ENCODE measurements at places on chromosomes 1 and 21. TPM values are rescaled to one million over a fixed set of nuclear protein-coding genes. Genes with fewer than 3 reads are reported as not detected.

The APCS gene
- polyA plus RNA-seq = not detected

DNA sequence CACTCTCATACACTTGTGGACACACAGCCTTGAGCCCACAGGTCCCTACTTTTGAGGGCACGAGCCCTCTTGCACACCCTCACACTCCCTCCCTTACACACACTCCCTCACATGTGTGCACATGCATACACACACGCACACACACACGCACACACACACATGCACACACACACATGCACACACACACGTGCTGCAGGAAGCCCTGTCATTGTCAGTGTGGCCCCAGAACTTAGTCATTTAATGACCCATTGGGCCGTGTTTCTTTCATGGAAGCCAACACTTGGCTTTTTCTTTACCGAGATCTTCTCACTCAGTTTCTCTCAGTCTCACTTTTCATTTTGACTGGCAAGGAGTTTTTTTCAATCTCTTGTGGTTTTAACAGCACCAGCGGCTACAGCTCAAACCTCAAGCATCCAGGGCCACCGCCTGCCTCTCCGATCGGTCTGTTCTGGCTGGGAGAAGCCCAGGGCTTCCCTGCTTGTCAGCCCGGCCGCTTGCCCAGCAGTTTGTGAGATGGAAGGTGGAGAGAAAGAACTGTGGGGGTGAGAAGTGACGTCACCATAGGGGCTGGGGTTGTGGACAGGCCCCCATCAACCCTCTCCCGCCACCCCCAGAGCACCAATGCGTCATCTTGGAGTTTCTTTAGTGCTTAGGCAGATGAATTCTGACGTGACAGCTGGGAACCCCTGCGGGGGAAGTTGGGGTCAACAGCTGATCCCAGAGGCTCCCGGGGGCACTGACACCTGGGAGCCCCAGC lies 15.8 kb upstream of the TNFRSF8 start:
- H3K4me1 ChIP-seq = no peaks in the 10 kb centered on the region
- no peak overlapping the region for H3K4me3 ChIP-seq
- H3K36me3 ChIP-seq = no peaks in the 10 kb centered on the region
- H3K27ac ChIP-seq = no peak overlapping the region
- no peaks in the 10 kb centered on the region for H3K27me3 ChIP-seq

DNA sequence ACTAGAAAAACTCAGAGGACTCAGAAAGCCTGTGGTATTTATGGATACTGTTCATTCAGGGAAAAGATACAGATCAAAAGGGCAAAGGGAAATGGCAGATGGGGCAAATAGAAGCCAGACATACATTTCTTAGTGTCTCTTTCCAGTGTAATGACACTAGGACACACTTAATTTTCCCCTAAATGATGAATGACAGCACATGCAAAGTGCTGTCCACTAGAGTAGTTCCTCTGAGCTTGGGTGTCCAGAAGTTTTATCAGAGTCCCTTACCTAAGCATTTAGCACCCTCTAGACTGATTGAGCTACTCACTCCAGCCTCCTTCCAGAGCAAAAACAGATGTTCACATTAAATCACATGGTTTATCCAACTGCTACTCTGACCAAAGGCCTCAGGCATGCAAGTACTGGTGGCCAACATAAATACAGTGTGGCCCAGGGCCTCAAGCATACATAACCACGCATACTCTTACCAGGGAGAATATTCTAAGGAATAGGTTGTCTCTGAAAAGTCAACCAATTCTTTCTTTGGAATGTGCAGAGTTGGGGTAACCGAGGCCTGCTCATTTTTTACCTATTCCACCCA lies 166.9 kb downstream of the NCAM2 start:
- peaks cover 3% of the 10 kb centered on the region for H3K4me1 ChIP-seq
- no peaks in the 10 kb centered on the region for H3K36me3 ChIP-seq
- H3K4me3 ChIP-seq = no peak overlapping the region
- DNase-seq = no peak
- H3K27me3 ChIP-seq = no peaks in the 10 kb centered on the region

DNA sequence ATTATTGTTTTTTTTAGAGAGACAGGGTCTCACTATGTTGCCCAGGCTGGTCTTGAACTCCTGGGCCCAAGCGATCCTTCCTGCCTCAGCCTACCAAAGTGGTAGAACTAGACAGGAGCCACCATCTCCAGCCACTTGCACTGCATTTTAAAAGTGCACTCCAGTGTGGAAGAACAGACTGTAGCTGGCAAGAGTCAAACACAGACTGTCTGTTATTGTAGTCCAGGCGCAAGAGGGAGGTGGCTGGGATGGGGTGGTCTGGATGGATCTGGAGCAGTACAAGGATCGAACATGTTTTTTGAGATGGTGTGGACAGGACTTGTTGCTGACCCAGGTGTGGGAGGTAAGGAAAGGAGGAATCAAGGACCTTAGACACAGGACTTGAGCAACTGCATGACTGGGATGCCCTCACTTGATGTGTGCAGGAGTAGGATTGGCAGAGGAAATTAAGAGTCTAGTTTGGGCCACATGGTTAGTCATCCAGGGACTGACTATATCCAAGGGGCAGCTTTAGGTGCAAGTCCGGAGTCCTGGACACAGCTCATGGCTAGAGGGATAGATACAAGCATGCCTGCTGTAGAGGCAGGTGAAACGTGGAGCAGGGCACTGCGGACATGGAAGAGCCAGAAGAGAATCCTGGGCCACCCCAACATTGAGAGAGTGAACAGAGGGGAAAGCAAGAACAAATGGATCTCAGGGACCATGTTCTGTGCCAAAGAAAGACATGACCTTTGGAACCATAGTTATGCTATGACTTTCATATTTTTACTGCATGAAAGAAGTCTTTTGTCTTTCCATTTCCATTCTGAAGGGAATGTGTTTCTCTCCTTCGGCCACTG lies 42.0 kb downstream of the ELK4 start:
- DNase-seq = no peak
- H3K27me3 ChIP-seq = no peaks in the 10 kb centered on the region
- H3K27ac ChIP-seq = no peak overlapping the region
- no peaks in the 10 kb centered on the region for H3K4me1 ChIP-seq

DNA sequence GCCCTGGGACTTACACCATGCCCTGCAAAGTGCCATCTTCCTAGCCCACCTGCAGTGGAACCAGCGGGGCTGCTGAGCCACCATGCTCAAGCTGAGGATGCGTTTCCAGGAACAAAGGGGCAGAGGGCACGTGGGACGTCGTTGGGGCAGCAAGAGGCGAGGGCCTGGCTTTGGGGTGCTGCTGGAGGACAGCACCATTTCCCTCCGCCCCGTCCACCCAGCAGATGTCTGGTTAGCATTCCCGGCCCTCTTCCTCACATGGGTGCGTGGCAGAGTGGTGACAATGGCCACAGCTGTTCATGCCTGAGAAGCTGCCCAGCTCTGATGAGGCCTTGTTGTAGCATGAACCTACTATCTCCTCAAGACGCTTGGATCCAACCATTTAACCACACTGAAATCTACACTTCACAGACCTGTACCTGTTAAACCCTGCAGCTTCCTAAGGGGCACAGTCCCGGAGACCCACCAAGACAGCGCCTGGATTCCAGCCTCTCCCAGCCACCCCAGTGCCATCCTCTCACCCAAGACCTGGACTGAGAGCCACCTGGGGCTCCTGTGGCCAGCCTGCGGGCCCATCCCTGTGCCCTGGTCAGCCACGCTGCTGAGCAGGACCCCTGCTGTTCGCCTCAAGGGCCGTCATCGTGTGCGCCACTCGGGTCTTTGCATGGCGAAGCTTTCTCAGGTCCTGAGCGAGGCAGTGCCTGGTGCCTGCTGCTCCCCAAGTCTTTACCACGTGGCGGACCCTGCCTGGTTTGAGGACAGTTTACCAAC lies 33.2 kb downstream of the SLC45A1 start:
- no peak overlapping the region for H3K27ac ChIP-seq
- peaks cover 37% of the 10 kb centered on the region for H3K36me3 ChIP-seq
- no peaks in the 10 kb centered on the region for H3K27me3 ChIP-seq
- no peak overlapping the region for H3K4me3 ChIP-seq

DNA sequence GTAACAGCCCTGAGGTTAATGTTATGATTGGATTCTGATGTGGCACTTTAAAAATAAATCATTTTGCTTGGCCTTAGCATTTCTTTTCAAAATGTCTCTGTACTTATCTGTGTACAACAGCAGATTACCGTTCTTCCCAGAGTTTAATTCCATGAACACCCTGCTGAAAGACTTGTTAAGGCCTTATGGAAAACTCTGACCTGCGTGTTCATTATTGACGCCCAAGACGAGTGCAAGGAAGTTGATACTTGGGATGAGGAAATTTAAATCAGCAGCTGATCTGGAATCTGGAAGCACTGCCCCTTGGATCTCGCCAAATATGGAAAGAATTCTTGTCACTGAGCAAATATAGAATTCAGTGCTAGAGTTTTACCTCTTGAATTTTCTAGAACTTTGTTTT lies 6.7 kb downstream of the ERG start:
- peaks cover 90% of the 10 kb centered on the region for H3K4me1 ChIP-seq
- no peak overlapping the region for H3K4me3 ChIP-seq
- DNase-seq = no peak
- H3K36me3 ChIP-seq = no peaks in the 10 kb centered on the region

GRCh38 chr1:59409549-59409948 lies 112.7 kb downstream of the FGGY start:
- no peaks in the 10 kb centered on the region for H3K4me1 ChIP-seq
- no peaks in the 10 kb centered on the region for H3K27me3 ChIP-seq
- no peaks in the 10 kb centered on the region for H3K36me3 ChIP-seq
- H3K4me3 ChIP-seq = no peak overlapping the region
- H3K27ac ChIP-seq = no peak overlapping the region

- H3K36me3 ChIP-seq = no peaks in the 10 kb centered on the region
- H3K27me3 ChIP-seq = no peaks in the 10 kb centered on the region
- H3K4me1 ChIP-seq = no peaks in the 10 kb centered on the region
- H3K4me3 ChIP-seq = no peak overlapping the region
- DNase-seq = no peak
Observed at GRCh38 chr1:219478811-219479210, 134.1 kb downstream of the ZC3H11B start.

All from left lung (tissue), 14 donors.